Panc1 (cell line): ENCODE measurements at places on chromosomes 12 and 14.

GRCh38 chr14:55914771-55915170 is 203.4 kb upstream of the PELI2 start:
- DNase-seq = no peak

DNA sequence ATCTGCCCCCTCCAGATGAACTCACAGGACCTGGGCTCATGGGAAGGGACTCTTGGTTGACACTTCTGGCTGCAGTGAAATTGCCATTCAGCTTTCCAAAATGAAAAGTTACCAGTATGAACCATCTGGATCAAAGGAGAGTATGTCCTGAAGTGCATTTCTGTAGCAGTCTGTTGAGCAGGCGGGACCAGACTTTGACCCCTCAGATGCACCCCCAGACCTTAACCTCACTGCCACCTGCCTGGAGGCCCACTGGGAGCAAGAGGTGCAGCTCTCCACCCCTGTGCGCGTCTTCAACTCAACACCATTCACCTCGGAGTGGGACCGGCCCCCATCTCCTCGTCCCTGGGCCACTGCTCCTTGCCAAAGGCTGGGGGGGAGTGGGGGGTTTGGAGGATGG is 55.0 kb downstream of the MOK start:
- no peak for DNase-seq

GRCh38 chr12:38892087-38892786 is 13.2 kb downstream of the CPNE8 start:
- no peak for DNase-seq

- no peak for DNase-seq
Observed at GRCh38 chr12:21296751-21297406, 37.8 kb downstream of the SLCO1A2 start.

DNA sequence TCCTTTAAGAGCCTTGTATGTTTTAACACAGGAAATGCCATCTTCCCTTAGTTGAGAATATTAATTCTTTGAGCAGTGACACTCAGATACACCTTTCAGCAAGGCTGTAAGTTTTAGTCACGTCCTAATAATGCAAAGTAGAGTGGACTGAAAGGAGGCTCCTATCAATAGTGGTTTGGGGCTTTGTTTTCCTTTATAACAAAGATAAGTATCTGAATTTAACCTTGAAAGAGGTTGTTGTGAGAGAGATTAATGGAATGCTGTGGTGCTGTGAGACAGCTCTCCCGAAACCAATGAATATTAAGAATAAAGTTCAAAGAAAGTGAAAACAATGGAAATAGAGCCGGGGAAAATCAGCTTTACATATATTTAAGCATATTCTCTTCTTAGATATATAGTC is 259.6 kb downstream of the ERC1 start:
- DNase-seq = no peak

DNA sequence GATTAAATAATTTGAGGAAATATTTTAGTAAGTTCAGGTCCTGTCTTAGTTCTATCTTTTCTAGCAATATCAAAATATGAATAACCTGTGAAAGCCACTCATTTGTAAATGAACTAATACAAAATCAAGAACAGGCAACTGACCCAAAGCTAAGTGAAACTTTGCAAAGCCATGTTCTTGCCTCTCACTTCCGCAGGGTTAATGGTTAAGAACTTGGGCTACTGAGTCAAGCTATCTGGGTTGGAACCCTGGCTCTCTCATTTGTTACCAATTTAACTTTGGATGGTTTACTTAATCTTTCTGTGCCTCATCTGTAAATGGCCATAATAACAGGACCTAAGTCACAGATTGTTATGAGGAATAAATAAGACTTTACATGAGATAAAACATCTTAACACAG is 2.8 kb downstream of the KIF21A start:
- DNase-seq = no peak

DNA sequence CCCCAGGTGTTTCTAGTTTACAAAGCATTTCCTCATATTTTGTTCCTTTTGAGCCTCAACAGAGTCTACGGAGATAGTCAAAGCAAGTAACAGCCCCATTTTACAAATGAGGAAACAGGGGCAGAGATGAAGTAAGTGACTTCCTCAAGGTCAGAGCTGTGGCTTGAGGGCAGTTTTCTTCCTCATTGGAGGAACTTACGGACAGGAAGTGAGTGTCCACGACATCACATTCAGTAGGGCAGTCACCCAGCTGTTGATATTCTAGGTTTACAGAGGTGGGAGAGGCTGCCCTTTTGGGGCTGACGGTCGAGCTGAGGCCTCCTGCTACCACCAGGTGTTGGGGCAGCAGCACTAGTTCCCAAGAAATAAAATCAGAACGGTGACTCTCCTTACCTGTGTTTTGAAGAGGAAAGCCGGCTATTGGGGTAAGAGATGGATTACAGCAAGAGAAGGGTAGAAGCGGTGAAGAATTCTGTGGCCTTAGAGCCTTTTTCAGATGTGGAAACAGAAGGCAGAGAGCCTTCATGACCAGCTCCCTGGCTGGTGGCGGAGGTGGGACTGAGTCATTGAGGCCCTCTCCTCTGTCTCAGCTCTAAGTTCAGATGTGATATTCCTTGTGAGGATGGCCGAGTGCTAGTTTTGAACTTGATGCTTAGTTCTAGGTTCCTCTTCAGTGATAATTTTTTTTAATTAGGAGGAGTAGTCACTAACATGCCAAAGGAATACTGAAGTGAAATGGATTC is 41.7 kb downstream of the SUSD6 start:
- DNase-seq = no peak

- no peak for DNase-seq
Observed at GRCh38 chr14:72613231-72613974, 280.5 kb downstream of the DPF3 start.

DNA sequence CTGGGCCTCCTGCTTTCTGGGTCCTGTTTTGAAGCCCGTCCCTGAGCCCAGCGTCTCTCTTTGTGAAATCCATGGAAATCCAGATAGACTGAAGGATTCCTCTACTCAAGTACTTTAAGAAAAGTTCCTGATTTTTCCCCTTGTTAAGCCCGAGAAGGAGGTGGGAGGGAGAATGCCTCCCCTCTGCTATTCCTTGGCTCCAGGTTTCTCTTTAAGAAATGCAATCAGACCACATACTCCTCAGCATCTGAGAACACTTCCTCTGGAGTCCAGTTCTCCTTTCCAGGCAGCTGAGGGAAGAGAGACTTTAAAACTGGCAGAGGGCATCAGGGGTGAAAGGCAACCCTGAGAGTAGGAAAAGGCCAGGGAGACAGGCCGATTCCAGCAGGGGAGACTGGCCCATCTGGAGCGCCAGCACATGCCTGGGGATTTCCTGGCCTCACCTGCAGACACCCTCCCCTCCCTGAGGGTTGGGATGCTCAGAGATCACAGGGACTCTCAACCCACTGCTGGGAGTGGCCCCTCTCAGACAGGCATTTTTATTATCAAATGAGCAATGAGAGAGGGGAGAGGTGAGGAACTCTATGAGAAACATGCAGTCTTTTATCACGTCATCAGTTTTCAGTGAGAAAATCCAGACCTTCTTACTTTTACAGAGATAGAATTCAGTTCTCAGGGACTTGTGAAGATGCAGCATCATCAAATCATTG is 2.0 kb upstream of the EMP1 start:
- DNase-seq = no peak

- DNase-seq = no peak
Observed at GRCh38 chr12:110546339-110546738, 36.8 kb downstream of the PPTC7 start.

DNA sequence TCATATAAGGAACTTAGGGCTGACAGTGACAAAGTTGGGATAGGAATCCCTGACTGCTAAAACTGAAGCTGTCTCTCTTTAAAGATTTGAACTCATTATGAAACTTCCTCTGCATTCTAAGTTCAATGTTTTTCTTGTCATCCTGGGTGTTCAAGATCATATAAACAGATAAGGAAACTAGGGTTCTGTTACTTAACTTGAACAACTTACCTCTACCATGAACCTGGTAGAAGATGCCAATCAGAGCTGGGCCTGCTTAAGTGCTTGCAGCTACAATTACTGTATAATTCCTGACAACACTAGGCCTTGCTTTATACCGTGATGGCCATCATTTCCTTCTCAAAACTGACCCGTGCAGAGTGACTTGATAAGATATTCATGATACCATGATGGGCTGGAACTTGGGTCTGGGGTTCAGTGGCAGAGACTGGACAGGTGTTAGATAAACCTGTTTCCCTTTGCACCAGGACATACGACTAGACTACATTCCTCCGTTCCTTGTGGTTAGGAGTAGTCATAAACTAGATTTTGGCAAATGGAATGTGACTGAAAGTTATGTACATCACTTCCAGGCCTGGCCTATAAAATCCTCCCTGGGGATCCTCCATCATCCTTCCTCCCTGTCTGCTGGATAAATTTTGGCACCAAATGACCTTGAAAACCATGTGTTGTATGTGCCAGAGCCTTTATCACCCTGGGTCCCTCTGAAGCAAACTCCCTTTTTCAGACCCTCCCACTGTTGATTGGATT is 172.2 kb upstream of the PRICKLE1 start:
- no peak for DNase-seq

- DNase-seq = no peak
Observed at GRCh38 chr14:37466623-37467088, 128.4 kb downstream of the FOXA1 start.

DNA sequence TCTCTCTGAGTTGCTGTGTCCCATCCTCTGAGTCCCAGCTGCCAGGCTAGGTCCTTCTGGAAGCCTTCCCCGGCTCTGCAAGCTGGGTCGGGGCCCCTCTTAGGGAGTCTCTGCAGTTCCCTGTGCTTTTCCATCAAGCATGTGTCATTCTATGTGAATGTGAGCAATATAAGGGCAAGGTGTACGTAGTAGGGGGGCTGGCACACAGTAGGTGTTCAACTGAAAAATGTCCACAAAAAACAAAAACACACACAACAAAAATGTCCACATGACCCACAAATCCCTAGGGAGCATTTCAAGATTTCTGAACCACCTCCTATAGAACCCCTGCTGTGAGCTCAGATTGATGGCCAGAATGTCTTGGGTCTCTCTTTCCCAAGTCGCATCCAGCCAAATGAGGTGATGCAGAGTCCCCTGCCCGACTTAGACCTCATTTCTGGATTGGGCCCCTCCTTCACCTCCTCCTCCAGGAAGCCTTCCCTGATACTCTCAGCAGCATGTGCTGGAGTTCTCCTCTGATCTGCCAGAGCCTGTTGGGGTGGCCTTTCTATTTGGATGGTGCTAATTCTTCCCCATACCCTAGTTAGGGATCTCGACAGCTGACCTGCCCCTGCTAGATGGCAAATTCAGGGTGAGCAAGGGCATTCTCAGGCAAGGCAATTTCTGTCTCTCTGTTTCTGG is 196.1 kb upstream of the LHX5 start:
- no peak for DNase-seq

GRCh38 chr12:57657744-57658143 is 24.7 kb upstream of the B4GALNT1 start:
- DNase-seq = no peak

GRCh38 chr14:23404331-23404900 is 3.7 kb downstream of the MYH6 start:
- DNase-seq = no peak

DNA sequence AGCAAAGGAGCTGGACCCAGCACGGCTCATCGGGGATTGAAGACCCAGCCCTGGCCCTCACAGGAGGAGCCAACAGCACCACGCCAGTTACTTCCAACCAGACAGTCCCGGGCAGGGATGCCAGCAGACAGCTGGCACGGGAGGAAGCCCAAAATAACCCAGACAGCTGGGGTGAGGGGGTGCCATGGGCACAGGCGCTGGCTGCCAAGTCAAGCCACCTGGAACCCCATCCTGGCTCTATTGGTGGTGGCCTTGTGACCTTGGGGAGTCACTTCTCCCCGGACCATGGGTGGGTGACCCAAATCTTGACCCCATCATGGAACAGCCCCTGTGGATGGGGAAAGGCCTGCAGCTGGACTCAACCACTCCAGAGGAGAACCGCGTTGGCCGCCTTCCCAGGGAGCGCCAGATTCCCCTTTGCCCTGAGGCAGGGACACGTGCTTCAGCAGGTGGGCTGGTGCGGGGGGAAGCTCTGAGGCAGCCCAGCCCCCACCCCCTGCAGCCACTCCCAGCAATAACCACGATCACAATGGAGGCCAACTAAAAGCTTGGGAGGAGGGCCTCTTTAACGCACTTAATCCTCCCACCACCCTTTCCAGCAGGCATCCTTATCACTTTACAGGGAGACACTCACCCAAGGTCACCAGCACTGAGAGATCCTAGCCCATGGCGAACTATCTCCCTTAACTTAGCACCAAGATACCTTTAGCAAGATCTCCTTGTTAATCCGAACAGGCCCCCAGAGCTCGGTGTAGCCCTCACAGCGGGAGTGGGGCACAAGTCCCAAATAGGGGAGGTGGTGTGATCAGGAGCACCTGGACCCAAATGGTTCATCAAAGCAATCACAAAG is 4.7 kb upstream of the RHOF start:
- DNase-seq = no peak

DNA sequence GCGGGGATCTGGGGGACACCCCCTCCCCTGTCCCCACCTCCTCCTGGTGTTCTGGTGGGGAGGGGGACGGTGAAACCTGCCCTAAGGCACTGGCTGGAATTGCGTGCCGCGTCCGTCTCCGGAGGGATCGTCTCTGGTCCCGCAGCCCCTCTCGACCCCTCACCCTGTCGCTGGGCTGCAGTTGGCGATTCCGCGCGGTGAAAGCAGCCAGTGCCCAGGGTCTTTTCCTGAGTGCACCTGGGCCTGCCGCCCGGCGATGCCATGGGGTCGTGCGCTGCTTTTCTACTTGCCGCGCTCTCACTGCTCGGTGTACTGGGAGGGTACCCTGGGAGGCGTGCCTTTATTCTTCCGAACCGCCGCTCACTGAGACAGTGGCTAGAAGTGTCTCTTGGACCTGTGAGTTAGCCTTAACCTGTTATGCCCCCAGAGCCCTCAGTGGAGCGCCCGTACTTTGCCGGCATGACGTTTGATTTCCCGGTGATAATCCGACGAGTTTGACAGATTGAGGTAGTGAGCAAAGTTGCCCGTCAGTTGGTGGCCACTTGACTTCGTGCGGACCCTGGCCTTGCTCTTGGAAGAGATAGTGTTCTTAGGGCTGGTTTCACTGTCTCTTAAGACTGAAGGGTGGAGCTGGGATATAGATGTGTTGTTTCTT is 788 bp downstream of the SFSWAP start:
- no peak for DNase-seq

- no peak for DNase-seq
Observed at GRCh38 chr14:83764656-83765599, 1765.0 kb upstream of the FLRT2 start.

- DNase-seq = no peak
Observed at GRCh38 chr14:90564496-90564895, 167.7 kb downstream of the CALM1 start.
